ENCODE measurements at places on chromosomes 2 and 18.

GRCh38 chr2:119106301-119106897 lies 52.2 kb downstream of the C1QL2 start:
- H3K4me3 ChIP-seq = no peak overlapping the region
- no peak overlapping the region for H3K27ac ChIP-seq
- DNase-seq = peak; percentile 7
- no peaks in the 10 kb centered on the region for H3K36me3 ChIP-seq

GRCh38 chr2:191917967-191918651 lies 71.2 kb upstream of the CAVIN2 start:
- DNase-seq = no peak
- H3K36me3 ChIP-seq = no peaks in the 10 kb centered on the region
- no peaks in the 10 kb centered on the region for H3K4me1 ChIP-seq
- H3K27me3 ChIP-seq = no peaks in the 10 kb centered on the region
- no peak overlapping the region for H3K27ac ChIP-seq

GRCh38 chr2:130369311-130369964 lies 13.6 kb downstream of the PTPN18 start:
- H3K4me1 ChIP-seq = peaks cover 17% of the 10 kb centered on the region
- H3K36me3 ChIP-seq = no peaks in the 10 kb centered on the region
- H3K27ac ChIP-seq = no peak overlapping the region
- H3K4me3 ChIP-seq = no peak overlapping the region

DNA sequence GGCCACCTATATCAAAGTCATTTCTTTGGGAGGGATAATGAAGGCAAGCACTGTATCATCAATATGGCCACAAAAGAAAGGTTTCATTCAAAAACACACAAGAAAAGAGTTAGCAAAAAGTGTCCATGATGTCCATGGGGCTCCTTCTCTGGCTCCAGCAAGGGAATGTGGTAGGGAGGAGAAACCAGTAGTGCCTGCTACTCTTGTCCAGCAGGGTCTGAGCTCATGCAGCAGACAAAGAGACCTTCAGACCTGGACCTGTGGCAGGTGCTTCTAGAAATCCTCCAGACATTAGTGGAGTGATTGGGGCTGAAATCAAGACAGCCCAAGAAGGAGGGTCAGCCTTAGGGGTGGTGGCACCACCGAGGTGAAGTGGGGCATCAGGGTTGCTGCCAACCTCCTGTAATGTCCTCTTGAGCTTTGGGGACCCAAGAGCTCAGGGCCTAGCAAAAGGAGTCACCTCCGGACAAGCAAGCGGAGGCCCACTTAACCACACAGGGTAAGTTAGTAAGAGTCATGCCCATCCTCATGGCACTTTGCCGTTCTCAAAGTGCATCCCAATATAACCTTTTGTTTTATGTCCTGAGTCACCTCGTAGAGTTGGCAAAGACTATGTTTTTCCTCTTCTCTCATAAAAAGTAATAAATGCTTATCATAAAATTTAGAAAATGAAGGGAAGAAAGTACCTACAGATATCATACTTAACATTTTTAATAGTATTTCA lies 112.6 kb upstream of the YPEL5 start:
- no peak for DNase-seq
- H3K4me1 ChIP-seq = no peaks in the 10 kb centered on the region
- no peak overlapping the region for H3K4me3 ChIP-seq
- no peak overlapping the region for H3K27ac ChIP-seq
- H3K27me3 ChIP-seq = peaks cover 5% of the 10 kb centered on the region
- no peaks in the 10 kb centered on the region for H3K36me3 ChIP-seq

DNA sequence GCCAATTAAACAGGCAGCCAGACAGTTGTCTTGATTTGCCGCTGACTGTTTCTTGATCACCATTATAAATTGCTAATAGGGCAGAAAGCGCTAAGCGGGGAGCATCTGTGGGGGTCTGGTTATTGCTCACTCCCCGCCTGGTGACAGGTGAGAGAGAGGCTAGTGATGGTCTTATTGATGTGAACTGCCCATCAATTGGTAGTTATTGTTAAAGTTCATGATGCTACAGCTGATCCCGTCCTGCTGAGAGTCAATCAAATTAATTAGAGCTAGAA lies 148.5 kb downstream of the LNPK start:
- H3K36me3 ChIP-seq = no peaks in the 10 kb centered on the region
- no peak overlapping the region for H3K4me3 ChIP-seq
- peaks cover 8% of the 10 kb centered on the region for H3K4me1 ChIP-seq
- no peak for DNase-seq

DNA sequence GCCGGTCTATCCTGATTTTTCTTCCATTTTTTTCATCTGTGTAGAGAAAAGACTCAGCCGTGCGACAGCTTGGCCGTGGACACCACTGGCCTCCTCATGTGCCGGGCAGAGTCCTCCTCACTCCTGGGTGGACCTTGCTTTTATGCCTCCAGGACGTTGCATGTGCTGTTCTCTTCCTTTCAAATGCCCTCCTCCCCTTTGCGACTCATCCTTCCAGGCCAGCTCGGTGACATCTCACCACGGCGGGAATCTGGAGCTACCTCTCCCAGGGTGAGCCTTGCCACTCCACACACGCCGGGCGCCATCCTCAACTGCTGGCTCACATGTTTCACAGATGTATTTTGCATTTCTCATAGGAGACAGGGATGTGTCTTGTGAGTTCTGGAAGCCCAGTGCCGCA lies 198.5 kb upstream of the HDAC4 start:
- H3K4me1 ChIP-seq = no peaks in the 10 kb centered on the region
- no peak for DNase-seq
- H3K4me3 ChIP-seq = no peak overlapping the region
- no peaks in the 10 kb centered on the region for H3K36me3 ChIP-seq
- no peaks in the 10 kb centered on the region for H3K27me3 ChIP-seq
- no peak overlapping the region for H3K27ac ChIP-seq

- H3K4me3 ChIP-seq = no peak overlapping the region
- H3K27ac ChIP-seq = no peak overlapping the region
- no peaks in the 10 kb centered on the region for H3K36me3 ChIP-seq
- DNase-seq = no peak
- no peaks in the 10 kb centered on the region for H3K27me3 ChIP-seq
- no peaks in the 10 kb centered on the region for H3K4me1 ChIP-seq
Observed at GRCh38 chr18:11029021-11029420, 120.3 kb downstream of the PIEZO2 start.

All from astrocyte (in vitro differentiated cells and primary cell).